ENCODE measurements at places on chromosomes 6 and 20.

DNA sequence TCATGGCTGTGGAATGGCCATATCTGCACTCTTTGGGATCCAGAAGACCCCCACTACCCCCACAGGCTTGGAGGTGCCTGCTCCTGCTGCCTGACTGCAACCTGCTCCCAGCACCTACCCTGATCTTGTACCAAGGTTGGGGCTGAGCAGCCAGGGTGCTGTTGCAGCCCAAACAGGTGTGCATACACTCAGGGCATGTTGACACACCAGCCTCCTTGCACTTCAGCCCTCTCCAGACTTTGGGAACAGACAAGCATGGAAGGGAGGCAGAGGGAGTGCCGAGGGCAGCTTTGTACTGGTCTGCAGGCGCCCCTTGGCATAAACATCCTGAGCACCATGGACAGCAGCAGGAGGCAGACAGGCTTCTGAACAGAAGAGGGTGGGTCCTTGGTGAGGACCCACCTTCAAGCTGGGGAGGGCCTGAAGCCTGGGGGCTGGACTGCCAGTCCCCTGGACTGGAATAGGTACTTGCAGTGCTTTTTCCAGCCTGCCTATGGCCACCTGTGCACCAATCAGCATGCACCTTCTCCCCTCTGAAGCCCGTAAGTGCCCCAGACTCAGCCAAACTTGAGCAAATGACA lies 1675.8 kb downstream of the HACE1 start:
- DNase-seq: no peak

- no peak for DNase-seq
These were observed 44.3 kb downstream of the TOP1 start for GRCh38 chr20:41072915-41073314.

DNA sequence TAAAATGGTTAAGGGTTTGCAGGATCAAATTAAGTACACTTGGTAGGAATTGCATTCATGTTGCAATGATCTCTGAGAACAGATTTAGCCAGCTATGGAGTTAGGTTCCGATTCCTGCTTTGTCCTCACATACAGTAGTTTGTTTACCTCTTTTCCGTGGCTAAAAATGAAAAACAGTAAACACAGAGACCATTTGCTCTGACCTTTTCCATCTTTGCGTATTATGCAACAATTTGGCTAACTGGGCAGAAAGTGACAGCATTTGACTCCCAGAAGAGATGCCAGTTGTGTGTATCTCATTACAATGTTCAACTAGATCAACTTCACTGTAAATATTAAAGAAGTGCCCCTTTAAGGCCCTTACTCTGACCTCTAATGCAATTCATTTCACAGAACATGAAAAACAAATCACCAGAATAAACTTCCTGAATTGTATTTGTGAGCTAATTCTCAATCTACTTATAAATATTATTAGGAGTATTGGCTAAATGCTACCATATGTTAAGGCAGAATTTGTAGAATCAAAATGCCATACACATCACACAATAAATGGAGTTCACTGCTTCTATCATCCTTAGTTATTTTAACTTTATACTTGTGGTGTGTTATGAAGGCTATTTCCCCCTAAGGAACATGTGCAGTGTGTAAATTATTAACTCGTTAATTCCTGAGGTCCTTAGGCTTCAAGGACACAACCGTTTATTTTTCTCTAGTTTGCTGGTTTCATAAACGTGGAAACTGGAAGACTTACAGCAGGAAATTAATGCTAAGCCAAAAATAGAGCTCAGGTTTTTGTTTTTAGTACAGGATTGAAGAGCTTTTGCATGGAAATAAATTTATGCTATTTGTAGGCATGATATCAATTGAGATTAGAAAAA lies 380.7 kb upstream of the CITED2 start:
- no peak for DNase-seq

DNA sequence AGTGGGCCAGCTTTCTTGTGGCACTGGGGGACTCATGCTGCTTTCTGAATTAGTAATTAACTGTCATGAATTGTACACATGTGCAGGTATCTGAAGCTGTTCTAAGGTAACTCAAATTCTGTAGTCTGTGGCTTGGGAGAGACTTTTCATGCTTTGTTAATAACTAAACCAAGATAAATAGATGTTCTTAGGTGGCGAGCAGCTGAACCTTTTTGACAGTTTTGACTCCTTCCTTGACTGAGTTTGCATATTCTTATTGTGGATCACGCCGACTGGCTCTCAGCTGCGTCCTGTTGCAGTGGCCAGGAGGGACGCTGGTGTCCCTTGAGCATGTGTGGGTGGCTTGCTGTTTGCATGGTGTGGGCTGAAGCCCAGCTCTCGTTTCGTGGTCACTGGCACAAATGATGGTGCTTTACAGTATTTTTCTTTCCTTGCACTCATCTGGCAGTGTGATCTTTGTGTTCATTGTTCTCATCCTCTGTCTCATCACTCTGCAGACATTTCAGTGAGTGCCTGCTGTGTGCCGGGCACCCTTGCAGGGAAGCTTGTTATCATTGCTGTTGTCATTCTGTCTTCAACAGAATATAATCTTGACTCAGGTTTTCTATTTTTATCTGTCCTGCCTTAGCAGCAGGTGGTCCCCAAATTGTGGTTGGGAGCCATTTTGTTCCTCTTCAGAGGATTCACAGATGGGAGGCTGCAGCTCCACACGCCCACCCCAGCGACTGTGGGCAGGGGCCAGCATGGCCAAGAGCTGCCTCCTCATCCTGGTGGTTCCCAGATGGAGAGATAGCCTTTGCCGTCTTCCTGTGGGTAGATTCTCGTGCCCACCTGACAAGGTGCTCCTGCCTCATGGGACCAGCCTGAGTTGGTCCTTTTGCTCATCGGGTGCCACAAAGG lies 39.6 kb downstream of the DUSP22 start:
- DNase-seq: no peak

- DNase-seq: no peak
These were observed 62.1 kb upstream of the BHLHE23 start for GRCh38 chr20:63068711-63069367.

DNA sequence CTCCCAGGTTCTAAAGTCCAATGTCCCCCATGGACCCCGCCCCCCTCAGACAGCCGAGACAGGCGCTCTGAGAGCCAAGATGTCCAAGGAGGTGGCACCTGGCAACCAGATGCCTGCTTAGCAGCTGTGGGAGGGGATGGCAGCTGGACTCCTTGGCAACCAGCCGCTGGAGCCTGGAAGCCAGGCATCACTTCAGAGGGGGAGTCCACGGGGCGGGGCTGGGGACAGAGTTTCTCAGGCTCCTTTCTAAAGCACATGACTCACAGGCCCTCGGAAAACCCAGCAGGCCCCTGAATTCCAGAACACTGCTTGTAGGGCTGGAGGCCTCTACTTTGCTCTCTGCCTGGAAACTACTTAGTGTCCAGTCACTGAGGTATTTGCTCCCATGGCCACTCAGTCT lies 51.5 kb downstream of the PREX1 start:
- DNase-seq: no peak

DNA sequence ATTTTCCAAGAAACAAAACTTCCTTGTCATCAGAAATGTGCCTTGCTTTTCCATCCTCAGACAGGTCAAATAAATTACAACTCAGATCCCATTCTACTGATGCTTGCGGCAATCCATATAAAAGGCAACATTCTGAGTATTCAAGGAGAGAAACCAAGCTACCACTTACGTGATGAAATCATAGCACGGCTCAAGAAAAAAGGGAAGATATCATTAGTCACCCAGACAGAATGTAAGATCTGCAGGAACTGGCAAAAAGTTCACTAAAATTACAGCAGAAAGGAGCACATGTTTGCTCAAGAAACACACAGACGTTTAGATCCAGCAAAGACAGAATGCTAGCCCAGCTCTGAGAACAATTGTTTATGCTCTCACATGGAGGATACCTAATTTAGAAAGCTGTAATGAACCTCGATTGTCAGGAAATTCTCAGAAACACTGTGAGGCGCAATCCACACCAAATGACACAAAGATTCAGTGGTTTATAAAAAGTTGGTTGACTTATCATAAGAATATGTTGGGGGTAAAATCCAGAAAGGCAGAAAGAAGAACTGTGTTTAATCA lies 304.2 kb downstream of the ADGRG6 start:
- no peak for DNase-seq

DNA sequence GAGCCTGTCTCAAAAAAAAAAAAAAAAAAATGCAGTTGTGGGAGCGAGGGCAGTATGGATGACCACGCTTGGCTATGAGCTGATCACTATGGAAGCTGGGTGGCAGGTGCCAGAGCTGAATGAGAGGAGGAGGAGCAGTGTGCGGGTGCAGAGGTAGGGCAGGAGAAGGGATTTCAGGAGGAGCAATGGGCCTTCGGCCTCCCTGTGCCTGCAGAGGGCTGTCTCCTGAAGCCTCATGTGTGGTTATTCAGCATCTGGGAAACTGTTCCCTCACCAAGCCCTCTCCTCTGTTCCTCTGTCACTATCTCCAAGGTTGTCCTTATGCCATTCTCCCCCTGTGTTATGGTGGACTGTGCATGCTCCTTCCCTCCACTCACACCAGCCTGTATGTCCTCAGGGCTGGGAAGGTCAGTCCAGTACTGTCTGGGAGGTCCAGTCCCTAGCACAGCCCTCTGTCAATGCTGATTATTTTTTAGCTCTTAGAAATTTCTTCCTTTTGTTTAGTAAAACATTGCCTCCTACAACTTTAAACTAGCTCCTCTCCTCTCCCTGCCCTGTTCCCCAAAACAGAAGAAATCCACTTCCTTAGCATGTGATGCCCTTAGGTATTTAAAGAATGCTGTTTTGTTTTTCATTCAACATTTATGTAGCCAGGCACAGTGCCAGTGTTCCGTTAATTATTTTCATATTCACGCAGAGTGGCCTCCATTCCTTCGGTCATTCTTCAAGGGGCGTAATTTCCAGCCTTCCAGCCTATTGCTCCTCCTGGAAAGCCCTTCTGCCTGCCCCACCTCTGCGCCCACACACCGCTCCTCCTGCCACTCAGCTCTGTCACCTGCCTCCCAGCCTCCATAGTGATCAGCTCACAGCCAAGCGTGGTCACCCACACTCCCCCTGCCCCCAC lies 48.9 kb downstream of the CNBD2 start:
- DNase-seq: no peak

- DNase-seq: no peak
These were observed 160.3 kb downstream of the EYA2 start for GRCh38 chr20:47054945-47055344.

- no peak for DNase-seq
These were observed 121.3 kb upstream of the CST7 start for GRCh38 chr20:24827603-24828295.

- no peak for DNase-seq
These were observed 42.9 kb upstream of the PDE10A start for GRCh38 chr6:165705941-165706340.

GRCh38 chr6:99152347-99152643 lies 197.2 kb downstream of the FAXC start:
- DNase-seq: no peak

DNA sequence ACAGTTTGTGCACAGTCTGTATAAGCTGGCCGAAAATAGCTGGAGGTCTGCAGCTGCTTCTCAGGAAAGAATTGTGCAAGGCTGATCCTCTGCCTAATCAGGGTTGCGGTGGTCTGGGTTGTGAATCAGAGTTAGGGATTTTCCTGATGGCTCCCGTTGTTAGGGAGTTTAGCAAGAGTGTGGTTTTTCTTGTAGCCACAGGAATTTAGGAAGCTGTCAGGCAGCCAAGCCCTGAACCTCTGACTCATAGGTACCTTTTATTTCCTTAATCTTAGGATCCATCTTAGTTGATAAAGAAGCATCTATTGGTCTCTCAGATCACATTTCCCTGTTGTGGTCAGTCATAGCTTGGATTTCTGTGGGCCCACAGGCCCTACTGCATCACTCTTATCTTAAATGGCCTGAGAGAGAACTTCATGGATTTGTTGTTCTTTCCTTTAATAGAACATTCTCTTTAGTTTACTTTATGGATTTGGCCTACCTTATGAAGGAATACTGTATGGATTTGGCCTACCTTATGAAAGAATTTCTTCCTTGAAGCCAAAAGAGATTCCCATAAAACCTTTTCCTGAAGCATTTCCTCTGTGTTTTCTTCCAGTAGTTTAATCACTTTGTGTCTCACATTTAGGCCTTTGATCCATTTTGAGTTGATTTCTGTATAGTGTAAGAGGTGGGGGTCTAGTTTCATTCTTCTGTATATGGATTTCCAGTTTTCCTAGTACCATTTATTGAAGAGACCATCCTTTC lies 10.3 kb downstream of the KIF25 start:
- no peak for DNase-seq
